ENCODE measurements at places on chromosomes 3 and 15.

DNA sequence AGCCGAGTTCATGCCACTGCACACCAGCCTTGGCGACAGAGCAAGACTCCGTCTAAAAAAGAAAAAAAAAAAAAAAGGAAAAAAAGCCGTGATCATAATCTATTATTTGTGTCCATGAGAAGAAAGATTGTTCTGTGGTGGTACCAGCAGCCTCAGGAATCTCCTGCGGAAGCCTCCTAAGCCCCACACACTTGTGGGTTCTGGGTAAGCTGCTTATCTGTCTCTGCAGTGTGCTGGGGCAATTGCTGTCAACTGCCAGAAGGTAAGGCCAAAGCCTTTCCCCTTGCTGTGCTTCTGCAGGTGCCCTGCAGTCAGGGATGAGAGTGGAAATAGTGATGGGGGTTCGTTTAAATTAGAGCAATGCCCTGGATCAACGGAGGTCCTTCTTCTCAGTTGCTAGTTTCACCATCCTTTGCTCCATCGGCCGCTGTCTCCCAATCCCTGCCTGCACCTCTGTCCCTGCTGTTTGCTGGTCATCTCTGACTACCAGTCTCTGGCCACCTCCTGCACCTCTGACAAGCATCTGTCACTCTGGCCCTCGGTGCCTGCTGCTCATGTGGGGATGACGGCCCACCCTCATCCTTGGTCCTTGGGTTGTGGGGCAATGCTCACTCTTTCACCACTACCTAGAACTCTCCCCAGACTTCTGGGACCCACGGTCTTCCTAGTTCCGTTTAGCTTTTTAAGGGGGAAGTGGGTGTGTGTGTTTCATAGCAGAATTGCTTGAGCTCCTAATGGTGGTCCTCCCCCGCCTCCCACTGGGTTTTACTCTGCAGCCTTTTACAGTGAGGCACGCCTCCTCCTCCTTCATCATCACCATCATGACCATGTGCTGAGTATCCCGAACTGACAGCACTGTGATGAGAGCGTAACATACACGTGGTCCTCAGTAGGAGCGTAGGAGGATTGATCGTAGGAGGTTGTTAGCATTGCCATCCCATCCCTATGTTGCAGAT, 25.5 kb downstream of the CHRD start:
- DNase-seq, result no peak

- DNase-seq, result no peak
Measured at GRCh38 chr3:20326541-20326940, 140.5 kb upstream of the SGO1 start.

DNA sequence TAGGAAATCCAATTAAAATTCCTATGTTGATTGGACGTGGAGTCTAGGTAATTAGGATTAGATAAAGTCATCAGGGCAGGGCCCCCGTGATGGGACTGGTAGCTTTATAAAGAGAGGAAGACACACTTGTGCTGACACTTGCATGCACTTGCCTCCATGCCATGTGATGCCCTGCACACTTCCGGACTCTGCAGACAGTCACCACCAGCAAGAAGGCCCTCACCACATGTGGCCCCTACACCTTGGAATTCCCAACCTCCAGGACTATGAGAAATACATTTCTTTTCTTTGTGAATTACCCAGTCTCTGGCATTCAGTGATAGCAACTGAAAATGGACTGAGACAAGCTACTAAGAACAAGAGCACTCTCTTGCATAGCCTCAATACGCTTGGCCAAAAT, 90.6 kb downstream of the CRYGS start:
- no peak for DNase-seq

GRCh38 chr3:197203714-197204146, 94.7 kb downstream of the DLG1 start:
- DNase-seq, result no peak

DNA sequence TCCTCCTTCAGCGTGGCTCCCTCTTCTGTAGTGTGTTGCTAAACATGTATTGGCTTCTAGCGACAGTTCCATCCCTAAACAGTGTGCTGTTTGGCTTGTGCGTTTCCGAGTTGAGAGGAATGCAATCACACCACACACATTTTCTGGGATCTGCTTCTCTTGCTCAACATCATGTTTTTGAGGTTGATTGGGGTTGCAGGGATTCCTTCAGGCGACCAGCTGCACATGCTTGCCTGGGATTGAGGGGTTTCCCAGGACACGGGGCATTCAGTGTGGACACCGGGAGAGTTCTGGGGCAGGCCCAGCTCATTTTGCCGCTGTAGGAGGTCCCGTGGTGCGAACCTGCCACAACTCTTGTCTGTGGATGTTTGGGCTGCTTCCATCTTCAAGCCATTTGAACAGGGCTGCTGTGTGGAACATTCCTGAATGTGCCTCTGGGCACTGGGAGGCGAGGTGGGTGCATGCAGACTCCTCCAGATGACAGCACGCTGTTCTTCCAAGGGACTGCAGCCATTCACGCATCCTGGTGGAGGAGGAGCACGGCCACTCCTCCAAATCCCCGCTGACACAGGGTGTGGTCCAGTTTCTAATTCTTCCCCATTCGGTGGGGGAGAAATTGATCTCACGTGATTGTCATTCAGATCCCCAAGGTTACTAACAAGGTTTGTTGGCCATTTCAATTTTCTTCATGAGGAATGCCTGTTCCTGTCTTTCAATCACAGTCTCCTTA, 82.8 kb downstream of the PLXNA1 start:
- no peak for DNase-seq

DNA sequence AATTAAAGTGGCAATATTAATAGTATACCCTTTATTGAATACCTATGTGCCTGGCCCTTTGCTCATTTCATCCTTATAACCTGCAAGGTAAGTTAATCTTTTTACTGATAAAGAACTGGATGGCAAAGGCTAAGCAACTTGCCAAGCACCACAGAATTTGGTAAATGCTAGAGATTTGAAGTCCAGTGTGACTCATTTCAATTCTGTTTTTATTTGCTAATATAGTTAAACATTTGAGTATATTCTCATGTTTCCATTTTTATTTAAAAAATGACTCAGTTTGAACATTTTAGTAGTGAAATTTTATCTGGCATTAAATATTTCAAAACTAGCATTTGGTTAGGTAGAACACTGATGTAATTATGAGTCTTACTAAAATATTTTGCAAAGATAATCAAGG, 11.3 kb downstream of the PFN2 start:
- DNase-seq, result no peak

DNA sequence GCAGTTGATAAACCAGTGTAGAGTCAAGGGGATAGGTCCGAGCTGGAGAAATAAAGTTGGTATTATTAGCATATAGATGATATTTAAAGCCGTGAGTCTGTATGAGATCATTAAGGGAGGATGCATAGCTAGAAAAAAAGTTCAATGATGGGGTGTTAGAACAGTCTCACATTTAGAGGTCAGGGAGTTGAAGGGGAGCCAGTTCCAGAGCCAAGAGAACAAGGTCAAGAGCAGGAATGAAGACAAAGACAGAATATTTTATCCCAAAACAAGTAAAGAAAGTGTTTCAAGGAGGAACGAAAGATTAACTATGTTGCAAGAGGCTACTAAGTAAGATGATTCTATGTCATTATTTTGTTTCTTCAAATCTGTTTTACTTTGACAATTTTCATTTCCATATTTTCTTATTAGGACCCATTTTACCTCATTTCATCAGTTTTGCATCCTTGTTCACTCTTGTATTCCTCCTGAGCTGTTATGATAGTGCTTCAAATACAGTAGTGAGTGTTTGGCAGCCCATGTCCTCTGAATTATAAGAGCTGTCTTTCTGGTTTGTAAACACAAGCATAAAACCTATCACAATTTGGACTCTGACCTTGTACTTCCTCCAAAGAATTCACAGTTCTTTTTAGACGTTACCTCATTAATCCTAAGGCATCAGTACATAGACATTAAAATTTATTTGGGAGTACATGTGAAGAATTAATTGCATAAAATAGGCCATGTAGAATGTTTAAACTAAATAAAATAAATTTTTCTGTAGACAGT, 695.7 kb upstream of the NECTIN3 start:
- no peak for DNase-seq

GRCh38 chr3:157626817-157627216, 123.6 kb upstream of the VEPH1 start:
- no peak for DNase-seq

DNA sequence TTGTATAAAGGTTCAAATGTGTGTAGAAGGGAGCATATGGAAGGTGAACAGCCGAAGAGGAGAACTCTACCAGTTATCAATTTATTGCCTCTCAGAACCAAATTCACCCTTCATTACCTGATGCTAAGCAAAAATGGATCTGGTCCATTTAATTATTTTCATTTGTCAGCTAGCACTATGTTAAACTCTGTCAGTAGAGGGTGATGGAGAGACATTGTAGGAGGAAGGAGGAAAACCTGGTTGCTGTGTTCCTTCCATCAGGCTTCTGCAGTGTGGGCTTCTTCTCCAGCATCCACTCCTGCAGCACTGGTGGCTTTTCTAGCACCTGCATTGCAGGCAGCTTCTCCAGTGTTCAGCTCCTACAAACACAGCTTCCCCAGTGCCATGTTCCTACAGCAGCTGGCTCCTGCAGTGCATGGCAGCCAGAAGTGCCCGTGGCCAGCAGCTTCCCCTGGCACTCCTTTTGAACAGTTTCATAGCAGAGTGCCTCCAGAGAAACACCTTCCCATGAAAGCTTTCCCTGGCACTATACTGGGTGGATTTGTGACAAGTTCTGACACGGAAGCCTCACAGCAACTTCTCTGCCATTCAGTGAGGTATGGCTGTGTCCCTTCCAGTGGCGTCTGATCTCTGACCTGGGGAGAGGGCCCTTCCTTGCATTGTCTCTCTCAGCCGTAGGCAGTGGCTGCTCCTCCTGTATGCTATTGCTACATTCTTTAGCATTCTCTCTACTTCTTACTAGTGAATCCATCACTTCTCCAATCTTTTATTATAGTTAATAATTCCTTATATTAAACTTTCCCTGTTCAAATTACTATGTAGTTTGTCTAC, 14.6 kb upstream of the IL17RD start:
- no peak for DNase-seq
